ENCODE measurements at places on chromosomes 5 and 9. TPM values are rescaled to one million over a fixed set of nuclear protein-coding genes. Genes with fewer than 3 reads are reported as not detected.

PCDHGA4 gene
- total RNA-seq = not detected

SOWAHA gene
- 0.39 TPM for total RNA-seq

LCN15 gene
- 0.76 TPM for total RNA-seq

NCS1 gene
- 68.7 TPM for total RNA-seq

OTULINL gene
- 8.8 TPM for total RNA-seq

RAB24 gene
- total RNA-seq = 13.5 TPM

TXNDC8 gene
- total RNA-seq = not detected

MYMK gene
- total RNA-seq = not detected

ARID3C gene
- 0.42 TPM for total RNA-seq

CDH12 gene
- total RNA-seq = not detected

CARD9 gene
- total RNA-seq = 1.2 TPM

RXFP3 gene
- not detected for total RNA-seq

STING1 gene
- total RNA-seq = 17.7 TPM

CRHBP gene
- not detected for total RNA-seq

SLC34A1 gene
- not detected for total RNA-seq

LCN2 gene
- total RNA-seq = 9.2 TPM

NR2F1 gene
- 51.2 TPM for total RNA-seq

FBP2 gene
- total RNA-seq = not detected

SMIM32 gene
- not detected for total RNA-seq

TLE1 gene
- 17.3 TPM for total RNA-seq

SPATA31A5 gene
- total RNA-seq = not detected

TESK1 gene
- total RNA-seq = 26.6 TPM

ENHO gene
- total RNA-seq = 6.1 TPM

TTLL11 gene
- 2.2 TPM for total RNA-seq

PKD2L2 gene
- total RNA-seq = not detected

FAM53C gene
- total RNA-seq = 36.4 TPM

LAMC3 gene
- 7.7 TPM for total RNA-seq

CATSPER3 gene
- total RNA-seq = 1.7 TPM

TMEM167A gene
- total RNA-seq = 108 TPM

INSL6 gene
- total RNA-seq = not detected

ECSCR gene
- total RNA-seq = not detected

FAM200C gene
- 4.2 TPM for total RNA-seq

CYLC2 gene
- total RNA-seq = not detected

DPYSL3 gene
- 17.2 TPM for total RNA-seq

SYNPO gene
- total RNA-seq = 8.2 TPM

ZDHHC21 gene
- 5.9 TPM for total RNA-seq

ZNF300 gene
- total RNA-seq = 0.05 TPM

ANKDD1B gene
- 0.84 TPM for total RNA-seq

CHSY3 gene
- 2.3 TPM for total RNA-seq
